ENCODE measurements at places on chromosomes 3 and 15. TPM values are rescaled to one million over a fixed set of nuclear protein-coding genes. Genes with fewer than 3 reads are reported as not detected.

TM4SF4 gene
- not detected for total RNA-seq

DNAJA4 gene
- total RNA-seq, result 66.8 TPM

GATA2 gene
- total RNA-seq, result 9.3 TPM

DLEC1 gene
- total RNA-seq, result 0.95 TPM

MESP2 gene
- total RNA-seq, result 1.1 TPM

NR2E3 gene
- not detected for total RNA-seq

CMTM7 gene
- 9.8 TPM for total RNA-seq

DTX3L gene
- total RNA-seq, result 9.3 TPM

EOMES gene
- not detected for total RNA-seq

HTR3E gene
- total RNA-seq, result not detected

GPR176 gene
- 6.2 TPM for total RNA-seq

ZNF501 gene
- total RNA-seq, result 3.0 TPM

SMCO1 gene
- total RNA-seq, result not detected

DNA sequence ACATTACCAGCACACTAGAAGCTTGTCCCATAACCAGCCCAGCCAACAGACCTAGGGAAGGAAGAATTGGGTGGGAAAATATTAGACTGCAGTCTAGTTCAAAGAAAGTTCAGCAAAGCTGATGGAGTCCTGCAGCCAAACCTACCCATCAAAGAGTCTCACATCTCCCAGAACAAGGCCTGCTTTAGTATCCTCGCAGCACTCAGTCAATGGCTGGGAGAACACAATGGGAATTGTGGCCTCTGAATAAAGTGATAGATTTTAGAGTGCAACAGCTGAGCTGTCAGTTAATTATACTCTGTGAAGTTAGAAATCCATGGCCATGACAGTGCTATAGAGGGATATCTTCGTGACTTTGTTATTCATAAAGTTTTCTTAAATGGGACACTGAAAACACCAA lies 207.2 kb upstream of the NAALADL2 start:
- no peak for DNase-seq

- no peak for DNase-seq
Measured at GRCh38 chr3:21791356-21791755, 40.3 kb upstream of the ZNF385D start.

DNA sequence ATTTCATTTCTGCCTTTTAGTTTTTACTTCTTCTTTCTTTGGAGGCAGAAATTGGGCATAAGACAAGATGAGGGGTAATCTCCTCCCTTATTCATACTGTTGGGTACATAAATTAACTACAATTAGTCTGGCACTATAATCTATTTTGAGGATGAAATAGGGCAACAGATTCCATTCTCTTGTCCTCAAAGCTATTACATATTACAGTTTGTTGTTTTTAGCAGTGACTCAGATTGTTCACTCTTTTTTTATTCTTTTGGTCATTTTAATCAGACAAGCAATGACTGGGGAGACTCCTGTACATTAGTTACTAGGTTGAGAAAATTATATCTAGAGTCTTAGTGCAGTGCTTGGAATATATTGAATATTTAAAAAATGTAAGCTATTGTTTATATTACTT lies 556.0 kb downstream of the OTOL1 start:
- DNase-seq, result no peak

- no peak for DNase-seq
Measured at GRCh38 chr3:54792584-54792983, 135.3 kb downstream of the LRTM1 start.

DNA sequence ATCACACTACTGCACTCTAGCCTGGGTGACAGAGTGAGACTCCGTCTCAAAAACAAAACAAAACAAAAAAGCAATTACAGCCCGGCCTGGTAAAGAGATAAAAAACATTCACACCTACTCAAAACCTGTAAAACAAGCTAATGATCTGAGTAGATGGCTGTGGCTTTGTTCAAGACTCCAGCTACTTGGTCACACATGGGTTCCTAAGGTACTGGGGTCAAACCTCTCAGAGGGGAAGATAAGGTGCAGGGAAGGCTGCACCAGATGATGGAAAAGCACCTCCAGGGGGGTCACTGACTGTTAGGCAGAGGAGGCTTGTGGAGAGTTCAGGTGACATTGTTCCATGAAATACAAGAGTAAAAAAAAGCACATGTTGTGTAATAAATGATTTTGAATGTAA lies 450.2 kb upstream of the WNT5A start:
- no peak for DNase-seq

GRCh38 chr3:88742106-88742505 lies 365.3 kb upstream of the EPHA3 start:
- DNase-seq, result no peak

GRCh38 chr15:82128401-82129148 lies 82.8 kb upstream of the MEX3B start:
- no peak for DNase-seq

DNA sequence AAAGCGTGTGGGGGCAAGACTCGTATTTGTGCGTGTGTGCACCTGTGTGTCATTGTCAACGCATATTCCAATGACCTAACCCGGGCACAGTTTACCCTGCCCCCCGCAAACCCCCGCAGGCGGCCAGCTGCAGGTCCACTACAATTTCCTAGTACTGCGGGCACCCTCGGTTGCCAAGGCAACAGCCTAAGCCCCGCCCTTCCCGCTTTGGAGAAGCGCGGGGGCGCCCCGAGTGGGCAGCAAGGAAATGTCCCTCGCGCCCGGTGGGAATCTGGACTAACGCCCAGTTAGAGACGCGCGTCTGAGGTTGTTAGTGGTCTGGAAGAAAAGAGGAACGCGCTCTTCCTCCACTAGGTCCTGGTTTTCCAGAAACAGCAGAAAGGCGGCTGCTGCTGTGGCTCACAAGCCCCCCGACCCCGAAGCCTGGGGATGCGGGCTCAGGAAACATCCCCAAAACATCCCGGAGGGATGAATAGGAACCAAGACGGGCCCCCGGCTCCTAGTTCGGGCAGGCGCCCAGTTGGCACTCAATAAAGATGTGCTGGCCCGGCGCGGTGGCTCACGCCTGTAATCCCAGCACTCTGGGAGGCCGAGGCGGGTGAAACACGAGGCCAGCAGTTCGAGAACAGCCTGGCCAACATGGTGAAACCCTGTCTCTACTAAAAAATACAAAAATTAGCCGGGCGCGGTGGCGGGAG lies 1.1 kb downstream of the ABHD14A start:
- peak; percentile 94 for DNase-seq

DNA sequence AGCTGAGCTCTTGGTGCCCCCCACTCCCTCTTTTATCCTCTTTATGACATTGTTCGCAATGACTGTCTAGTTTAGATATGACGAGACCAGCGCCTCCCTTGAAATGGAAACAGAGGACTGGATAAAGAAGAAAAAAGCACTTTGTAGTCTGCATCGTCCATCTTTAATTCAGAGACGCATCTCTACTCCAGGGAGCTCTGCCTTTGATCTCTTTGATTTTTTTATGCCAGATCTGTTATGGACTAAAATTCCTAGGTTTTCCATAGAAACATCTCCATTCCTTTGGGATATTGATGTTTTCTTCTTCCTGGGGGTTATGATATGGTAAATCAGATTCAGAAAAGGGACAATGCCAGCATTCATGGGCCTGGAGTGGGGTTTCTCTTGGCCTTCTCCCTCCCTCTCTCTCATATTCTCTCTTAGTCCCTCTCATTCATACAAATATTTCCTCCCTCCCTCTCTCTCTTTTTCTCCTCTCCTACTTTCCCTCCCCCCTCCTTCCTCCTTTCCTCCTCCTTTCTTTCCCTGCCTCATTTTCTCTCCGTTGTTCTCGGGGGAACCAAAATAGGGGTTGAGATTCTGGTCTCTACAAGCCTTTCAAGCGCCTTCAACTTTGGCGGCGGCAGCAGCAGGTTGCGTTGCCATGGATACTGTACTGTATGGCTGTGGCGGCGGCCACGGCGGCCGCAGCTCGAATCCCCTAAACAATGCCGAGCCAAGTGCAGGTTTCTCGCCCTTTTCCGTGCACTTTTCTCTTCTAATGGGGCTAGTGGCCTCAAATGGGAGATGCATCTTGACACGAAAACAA lies 45.5 kb downstream of the ZIC4 start:
- no peak for DNase-seq

DNA sequence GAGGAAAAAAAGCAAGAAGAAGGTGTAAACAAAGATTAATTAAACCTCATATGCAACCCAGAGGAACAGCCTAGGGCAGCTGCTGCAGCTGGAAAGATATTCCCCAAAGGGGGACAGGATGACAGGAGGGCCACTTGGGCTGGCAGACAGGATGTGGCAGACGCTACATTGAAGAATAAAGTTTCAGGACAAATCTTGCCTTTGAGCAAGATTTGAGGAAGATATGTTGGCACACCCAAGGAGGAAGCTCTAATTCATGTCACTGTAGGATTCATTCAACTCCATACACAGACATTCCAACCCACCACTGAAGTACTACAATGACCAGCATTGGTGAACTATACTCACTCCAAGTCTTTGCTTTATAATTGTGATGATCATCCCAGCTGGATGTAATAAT lies 504.0 kb downstream of the SHQ1 start:
- DNase-seq, result peak; percentile 29

GRCh38 chr3:50503504-50504342 lies at the start of gene CACNA2D2:
TSS of gene CACNA2D2 (minus strand) at chr3:50503634. CDS start at chr3:50503423, 211 bp downstream.
- DNase-seq, result peak; percentile 91

DNA sequence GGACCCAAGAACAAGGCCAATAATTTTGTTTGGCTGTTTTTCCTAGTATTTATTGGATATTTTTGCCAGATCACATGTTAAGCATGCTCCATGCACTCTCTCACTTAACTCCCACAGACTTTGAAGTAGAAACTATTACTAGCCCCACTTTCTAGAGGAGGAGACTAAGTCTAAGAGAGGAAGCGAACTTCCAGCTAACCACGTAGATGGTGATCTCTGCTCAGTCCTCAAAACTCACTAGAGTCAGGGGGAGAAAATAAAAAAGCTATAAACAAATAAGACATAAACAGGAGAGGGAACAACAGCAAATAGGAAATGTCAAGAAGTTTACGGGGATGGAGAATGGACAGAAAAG lies 481.0 kb upstream of the PROK2 start:
- no peak for DNase-seq

GRCh38 chr3:28376424-28376823 lies 27.8 kb upstream of the AZI2 start:
- DNase-seq, result peak; percentile 13

DNA sequence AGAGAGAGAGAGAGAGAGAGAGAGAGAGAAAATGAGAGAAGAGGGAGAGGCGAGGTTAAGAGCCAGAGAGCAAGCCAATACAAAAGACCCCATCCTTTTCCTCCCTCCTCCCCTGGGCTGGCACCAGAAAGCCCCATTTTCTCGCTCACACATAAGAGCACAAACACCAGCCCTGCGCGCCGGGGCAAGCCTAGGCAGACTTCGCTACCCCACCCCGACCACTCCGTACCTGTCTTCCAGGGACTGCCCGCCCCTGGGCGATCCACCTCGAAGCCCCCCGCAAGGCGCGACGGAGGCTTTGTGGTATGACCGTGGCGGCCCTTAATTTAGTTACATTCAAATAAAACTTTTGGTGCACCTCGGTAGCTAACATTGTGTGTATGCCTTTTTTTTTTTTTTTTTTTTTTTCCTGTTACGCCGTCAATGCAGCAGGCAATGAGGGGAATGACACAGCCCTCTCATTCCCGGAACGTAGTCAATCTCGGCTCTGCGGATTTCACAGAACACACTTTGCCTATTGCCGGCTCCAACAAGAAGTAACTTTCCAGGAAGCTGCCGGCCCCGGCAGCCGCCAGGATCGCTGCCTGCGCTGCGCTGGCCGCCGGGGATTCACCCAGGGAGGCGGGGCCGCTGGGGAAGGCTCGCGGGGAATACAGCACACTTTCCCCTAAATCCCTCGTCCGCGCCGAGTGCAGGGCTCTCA lies 7.7 kb downstream of the BCL6 start:
- DNase-seq, result no peak

DNA sequence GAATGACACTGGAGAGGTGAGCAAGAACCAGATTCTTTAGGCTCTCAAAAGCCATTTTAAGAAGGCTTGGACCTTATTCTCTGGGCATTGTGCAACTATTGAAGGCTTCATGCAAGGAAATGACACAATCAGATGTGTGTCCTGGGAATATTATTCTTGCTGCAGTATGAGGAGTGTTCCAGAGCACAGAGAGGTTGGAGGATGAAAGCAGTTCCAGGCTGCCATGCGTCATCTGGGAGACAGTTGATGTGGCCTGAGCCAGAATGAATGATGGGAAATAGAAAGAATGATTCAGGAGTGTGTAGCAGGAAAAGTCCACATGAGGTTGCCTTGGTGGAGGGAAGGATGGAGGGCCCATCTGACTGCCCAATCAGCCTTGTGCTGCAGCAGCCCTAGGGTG lies 123.1 kb downstream of the CHCHD6 start:
- peak; percentile 22 for DNase-seq

- no peak for DNase-seq
Measured at GRCh38 chr3:57948080-57948671, 60.0 kb upstream of the FLNB start.

DNA sequence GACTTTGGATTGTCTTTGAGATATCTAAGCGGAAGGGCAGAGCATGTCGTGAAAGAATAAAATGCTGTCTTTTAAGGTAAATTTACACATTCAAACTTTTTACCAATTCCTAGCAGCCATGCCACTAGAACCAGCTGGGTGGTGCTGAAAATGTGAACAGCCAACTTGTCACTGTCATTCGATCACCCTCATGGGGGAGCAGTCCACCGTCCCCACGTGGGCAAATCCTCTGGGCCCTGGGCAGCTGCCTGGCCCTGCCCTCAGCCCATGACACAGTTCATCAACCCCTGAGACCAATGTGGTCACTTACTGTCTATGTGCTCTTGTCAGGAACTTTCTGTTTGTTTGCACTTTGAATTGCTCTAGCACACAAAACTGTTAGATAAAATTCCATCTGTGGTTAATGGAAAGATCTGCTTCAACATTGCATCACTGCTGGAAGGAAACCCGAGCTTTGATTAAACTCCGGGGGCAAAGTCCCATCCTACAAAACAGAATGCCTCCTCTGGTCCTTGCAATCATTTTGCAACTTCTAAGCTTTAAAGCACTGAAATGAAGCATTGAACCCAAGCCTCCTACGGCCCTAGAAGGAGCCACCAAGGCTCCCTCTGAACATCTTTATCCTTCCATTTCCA lies 50.1 kb downstream of the PCSK6 start:
- no peak for DNase-seq

GRCh38 chr3:189132839-189133238 lies 38.9 kb upstream of the TPRG1 start:
- no peak for DNase-seq

DNA sequence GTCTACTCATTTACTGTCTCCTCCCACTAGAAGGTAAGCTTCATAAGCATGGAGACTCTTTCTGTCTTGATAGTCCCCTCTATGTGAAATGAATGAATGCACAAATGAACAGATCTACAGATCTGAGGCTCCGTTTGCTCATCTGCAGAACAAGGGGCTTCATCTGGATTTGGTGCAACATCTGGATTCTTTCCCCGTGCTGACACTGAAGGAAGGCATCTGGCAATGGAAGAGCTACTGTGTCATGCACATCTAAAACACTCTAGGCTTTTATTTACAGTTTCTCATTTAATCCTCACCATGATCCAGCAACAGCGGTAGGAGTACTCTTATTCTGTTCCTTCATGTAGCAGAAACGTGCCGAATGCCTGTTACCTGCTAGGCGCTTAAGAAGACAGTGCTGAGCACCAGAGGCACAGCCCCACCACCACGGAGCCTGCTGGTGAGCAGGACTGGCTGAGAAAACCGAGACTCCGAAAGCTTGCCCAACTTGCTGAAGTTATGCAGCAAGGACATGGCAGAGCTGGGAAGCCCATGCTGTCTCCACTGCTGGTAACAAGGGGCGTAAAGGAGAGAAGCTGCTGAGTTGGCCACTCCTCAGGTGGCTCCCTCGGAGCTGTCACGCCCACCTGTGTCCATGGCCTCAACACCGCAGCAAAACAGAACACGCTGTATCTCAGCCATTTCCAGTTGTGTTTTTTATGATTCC lies 31.1 kb downstream of the LSM3 start:
- DNase-seq, result no peak

- no peak for DNase-seq
Measured at GRCh38 chr3:23325466-23326065, 122.4 kb downstream of the UBE2E2 start.

Data from lower leg skin (tissue), 4 donors.